ENCODE measurements at places on chromosomes 7 and 10. TPM values are rescaled to one million over a fixed set of nuclear protein-coding genes. Genes with fewer than 3 reads are reported as not detected.

The AKR1C8 gene
- total RNA-seq: not detected

The WEE2 gene
- 0.03 TPM for total RNA-seq

The HOXA11 gene
- not detected for total RNA-seq

The GPRIN2 gene
- total RNA-seq: not detected

The HMX2 gene
- 0.06 TPM for total RNA-seq

The PTN gene
- 0.23 TPM for total RNA-seq

The CYP2C18 gene
- total RNA-seq: 0.05 TPM

The FAM25A gene
- not detected for total RNA-seq

The TAS2R41 gene
- not detected for total RNA-seq

The ADCY1 gene
- total RNA-seq: 0.08 TPM

DNA sequence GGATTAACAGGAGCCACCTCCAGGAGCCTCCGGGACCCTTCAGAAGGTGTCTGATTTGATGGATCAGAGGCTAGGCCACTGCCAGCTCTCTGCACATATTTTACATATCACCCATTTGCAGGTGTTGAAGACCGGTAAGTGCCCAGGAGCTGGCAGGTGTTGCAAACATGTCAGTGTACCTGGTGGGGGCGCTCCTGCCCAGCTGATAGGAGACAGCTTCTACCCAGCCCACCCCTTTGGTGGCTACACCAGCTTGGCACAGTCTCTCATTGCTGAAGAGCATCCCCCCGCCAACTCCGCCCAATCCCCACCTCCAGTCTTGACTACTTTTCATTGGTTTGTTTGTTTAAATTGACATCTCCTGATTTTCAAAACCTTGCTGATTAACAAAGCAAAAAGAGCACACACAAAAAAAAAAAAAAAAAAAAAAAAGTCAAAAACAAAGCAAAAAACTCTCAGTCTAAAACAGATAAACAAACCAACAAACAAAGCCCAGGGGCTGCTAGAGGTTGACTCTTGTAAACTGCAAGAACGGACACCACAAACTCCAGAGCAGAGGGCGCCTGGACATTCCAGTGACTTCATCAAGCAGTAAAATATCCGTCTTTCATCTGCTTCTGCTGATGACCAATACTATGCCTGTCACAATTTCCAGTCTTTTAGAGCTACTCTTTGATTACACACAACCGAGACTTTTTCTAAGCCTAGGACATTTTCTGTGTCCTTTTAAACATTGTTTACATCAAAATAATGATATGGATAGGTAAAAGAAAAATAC lies 275.3 kb downstream of the NRG3 start:
- peak; percentile 8 for DNase-seq

- no peak for DNase-seq
These were observed 393.5 kb downstream of the GFRA1 start for GRCh38 chr10:115879372-115880089.

- DNase-seq: no peak
These were observed 8.2 kb downstream of the MINDY3 start for GRCh38 chr10:15852111-15852557.

DNA sequence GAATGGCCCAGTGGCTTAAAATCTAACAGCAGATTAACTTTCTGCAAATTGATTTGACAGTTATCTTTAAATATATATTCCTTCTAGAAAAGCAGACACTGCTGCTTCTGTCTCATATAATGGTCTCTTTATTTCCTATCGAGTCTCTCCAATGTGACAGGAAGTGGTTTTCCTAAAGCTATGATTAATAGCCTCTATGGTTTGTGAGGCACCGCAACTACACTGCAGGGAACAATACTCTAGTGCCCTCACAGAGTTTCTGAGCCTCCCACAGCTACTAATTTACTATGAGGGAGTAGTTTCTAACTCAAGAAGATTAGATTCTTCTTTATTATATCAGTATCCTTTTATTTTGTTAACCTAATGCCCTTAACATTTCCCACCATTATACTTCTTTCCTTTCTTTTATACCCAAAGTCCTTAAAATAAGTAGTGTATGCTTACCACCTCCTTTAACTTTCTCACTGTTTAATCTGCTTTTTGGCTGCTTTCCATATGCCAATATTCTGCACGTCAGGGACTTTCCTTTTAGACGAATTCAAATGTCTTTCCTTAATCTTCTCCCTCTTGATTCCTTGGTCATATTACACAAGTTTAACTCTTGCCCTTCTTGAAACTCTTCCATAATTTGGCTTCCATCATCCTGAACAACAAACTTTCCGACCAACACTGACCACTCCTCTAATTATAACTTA lies 23.8 kb upstream of the AHR start:
- peak; percentile 91 for DNase-seq

DNA sequence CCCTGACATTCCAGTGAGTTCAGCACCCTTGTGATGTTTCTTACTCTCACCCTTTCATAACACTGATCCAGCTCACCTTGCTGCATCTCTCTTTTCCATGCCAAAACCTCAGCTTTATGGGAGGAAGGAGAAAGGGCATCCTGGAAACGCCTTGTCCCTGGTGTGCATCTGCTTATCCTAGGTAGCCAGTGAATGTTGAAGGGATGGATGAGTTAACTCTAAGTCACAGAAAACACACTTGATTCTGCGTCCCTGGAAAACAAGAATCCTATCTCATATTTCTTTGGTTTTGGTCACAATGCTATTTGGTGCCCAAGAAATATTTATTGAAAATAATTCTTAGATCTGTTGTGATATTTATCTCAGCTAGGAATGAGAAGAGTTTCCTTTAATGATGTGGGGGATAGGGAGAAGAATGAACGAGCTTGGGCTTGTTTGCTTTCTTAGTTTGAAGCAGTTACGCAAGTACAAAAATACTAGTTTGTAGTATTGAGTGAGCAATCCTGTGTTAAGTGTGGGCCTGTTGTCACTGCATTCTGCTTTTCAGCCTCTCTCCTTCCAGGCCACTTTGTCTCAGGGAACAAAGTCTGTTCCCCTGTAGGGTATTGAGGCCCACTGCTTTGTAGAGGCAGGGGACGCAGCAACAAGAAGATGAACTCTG lies 126.5 kb downstream of the ARID5B start:
- no peak for DNase-seq

- no peak for DNase-seq
These were observed 155.2 kb downstream of the ARID5B start for GRCh38 chr10:62056698-62057097.

DNA sequence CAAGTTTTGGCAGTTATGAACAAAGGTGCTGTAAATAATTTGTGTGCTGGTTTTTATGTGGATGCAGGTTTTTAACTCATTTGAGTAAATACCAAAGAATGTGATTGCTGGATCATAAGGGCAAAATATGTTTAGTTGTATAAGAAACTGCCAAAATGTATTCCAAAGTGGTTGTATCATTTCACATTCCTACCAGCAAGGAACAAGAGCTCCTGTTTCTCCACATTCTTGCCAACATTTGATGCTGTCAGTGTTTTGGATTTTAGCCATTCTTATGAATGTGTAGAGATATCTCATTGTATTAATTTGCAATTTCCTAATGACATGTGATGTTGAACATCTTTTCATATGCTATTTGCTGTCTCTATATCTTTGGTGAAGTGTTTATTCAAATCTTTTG lies 207.3 kb upstream of the LRGUK start:
- DNase-seq: no peak

GRCh38 chr7:18526368-18526878 lies 30.9 kb downstream of the HDAC9 start:
- DNase-seq: no peak

- no peak for DNase-seq
These were observed 377.6 kb downstream of the ANKRD7 start for GRCh38 chr7:118602090-118602489.

- DNase-seq: no peak
These were observed 483.9 kb downstream of the SH2D4B start for GRCh38 chr10:81021428-81022129.

DNA sequence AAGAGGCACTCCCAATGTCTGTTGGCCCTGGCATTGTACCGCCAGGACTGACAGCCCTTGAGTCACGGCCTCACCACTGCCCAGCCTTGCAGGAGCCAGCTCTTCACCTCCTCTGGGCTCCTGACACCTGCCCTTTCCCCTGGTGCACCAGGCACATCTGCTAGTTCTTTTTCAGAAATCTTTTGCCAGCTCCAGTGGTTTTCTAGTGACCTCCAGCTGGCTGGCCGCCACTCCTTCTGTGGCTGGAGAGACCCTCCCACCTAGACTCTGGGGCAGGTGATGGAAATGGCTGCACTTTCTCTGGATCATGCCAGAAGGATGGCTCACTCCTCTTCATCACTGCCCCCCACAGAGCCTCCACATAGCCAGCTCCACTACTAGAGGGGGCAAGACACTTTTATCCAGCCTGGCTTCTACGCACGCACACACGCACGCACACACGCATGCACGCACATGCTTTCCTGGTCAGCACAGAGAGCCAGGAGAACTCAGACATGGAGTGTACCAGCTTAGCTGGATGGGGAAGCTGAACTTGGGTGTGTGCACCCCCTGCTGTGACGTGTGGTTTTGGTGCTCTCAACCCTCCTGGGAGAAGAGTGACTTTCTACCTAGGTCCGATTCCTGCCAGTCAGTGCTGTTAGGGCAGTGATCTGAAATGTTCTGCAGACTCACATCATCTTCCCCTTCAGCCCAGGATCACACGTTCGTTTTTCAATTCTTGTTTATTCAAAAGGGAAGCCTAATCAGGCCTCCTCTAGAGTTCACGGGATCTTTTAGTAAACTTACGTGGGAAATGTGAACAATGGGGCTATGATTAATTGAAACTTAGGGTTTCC lies 222.0 kb downstream of the PRPF18 start:
- DNase-seq: no peak

DNA sequence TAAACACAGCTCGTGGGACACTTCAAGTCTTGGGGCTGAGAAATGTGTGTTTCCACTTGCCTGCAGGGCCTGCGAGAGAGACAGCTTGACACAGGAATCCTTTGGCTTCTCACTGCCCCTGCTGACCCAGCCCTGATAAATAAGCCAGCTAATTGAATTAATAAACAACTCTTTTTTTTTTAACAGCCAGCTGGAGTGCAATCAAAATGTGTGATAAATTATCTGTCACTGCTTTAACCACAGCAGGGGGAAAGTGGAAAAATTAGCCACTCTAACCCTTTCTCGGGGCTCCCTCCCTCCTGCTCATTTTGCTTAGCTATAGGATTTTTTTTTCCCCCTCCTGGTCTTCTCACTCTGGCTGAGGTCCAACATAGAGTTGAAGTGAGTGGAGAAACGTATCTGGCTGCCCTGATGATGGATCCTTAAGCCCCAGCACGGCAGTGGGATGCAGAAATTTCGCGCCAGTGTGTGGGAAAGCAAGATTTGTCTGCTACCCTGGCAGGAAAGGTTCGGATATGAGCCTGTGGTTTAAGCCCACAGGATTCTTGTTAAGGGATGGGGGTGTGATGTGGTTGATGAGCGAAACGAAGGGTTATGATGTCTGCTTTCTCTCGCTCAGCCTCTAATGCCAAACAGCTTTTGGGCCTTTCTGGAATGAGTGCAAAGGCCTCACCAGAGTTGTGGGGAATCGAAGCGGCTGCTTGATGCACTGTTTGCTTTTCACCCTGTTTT lies 173.8 kb downstream of the TRIL start:
- DNase-seq: no peak

DNA sequence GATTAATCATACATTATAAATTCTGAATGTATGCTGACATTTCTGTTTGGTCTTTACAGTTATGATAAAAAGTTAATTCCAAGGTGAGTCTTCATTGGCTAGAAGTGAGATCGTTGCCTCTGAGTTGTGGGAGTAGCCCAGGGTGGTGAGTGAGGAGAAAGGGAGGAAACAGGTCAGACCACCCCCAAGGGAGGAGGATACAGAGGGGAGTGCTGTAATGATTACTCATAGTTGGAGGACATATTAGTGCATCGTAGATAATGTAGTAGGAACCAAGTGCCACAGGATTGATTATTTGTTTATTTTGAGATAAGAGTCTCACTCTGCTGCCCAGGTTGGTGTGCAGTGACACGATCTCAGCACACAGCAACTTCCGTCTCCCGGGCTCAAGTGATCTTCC lies 672.2 kb downstream of the INHBA start:
- peak; percentile 71 for DNase-seq
